ENCODE measurements at places on chromosomes 7 and 10. TPM values are rescaled to one million over a fixed set of nuclear protein-coding genes. Genes with fewer than 3 reads are reported as not detected.
A peak's percentile ranks its signal among the peaks of the same experiment; 100 is the strongest.

SRGN gene
- 268 TPM for total RNA-seq

DNA sequence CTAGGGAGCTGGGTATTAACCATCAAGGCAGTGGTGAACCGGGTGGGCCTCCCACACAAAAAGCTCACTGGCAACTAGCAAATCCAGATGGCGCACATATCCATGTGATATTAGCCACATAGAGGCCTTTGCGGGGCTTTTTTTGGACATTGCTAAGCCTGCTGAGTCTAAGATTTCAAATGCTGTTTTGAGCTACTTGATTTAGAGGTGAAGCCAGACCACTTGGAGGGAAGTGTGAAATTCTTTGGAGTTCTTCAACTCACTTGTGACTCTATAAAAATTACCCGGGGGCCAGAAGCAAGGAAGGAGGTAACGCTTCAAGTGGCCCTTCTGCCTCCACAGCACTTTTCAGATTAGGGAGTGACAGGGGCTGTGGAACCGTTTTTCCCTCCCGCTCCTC, 619.8 kb upstream of the GALNT17 start:
- DNase-seq: no peak

GRCh38 chr7:47536661-47537611, 45.0 kb downstream of the TNS3 start:
- no peak for DNase-seq

- DNase-seq: no peak
Measured at GRCh38 chr7:56609852-56610355, 493.7 kb upstream of the NUPR2 start.

DNA sequence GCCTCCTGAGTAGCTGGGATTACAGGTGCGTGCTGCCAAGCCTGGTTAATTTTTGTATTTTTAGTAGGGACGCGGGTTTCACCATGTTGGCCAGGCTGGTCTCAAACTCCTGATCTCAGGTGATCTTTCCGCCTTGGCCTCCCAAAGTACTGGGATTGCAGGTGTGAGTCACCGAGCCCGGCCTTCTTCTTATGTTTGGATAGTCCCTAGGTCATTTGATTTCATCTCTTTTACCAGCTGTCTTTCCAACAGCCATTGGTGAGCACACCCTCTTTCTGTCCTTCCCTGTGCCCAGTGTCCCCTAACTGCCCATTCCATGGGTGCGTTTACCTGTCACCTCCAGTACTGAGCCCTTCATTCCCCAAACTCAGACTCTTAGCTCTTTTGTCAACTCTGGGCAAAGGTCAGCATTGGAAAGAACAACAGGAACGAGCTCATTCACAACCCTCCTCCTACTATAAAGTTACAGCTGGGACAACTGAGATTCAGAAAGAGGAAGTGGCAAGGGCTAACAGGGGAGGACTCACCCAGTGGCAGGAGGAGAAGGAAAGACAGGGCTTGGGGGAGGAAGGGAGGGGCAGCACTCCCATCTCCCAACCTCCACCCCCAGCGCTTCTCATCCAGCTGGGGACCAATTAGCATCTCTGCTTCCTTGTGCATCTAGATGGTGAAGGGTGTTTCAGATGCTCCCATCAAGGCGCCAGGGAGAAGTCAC, 5.6 kb downstream of the SSC4D start:
- DNase-seq: no peak

DNA sequence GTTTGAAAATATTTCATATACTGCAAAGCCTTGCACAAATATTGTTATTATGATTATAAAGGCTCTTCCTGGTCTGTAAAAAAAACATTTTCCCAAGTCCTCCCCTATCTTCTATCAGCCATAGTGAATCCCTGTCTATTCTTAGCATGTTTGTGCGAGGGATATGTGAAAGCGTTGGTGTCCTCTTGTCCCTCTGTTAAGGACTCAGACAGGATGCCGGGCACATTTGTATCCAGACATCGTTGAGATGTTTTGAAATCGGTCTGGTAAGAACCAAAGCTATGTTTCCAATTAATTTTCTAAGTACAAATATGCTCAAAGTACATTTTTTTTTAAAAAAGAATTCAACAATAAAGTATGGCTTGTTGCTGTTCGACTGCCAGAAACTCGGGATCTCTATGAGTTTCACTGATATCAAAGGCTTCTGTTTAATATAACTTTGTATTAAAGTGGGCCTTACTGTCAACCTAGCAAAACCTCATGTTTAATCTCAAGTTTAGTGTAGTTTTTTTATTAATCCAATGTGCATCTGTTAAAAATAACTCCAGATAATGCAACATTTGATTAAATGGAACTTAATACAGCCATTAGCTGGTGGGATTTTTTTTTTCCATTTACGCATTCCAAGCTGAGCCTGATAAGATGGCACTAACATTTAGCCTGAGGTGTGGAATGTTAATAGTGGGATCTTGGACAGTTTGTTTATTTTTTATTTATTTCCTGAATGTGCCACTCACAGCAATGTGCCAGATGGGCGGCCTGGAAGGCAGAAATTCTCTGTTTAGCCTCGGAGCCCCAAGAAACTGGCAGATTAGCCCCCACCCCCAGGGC, 754.3 kb downstream of the LRMDA start:
- DNase-seq: no peak

DNA sequence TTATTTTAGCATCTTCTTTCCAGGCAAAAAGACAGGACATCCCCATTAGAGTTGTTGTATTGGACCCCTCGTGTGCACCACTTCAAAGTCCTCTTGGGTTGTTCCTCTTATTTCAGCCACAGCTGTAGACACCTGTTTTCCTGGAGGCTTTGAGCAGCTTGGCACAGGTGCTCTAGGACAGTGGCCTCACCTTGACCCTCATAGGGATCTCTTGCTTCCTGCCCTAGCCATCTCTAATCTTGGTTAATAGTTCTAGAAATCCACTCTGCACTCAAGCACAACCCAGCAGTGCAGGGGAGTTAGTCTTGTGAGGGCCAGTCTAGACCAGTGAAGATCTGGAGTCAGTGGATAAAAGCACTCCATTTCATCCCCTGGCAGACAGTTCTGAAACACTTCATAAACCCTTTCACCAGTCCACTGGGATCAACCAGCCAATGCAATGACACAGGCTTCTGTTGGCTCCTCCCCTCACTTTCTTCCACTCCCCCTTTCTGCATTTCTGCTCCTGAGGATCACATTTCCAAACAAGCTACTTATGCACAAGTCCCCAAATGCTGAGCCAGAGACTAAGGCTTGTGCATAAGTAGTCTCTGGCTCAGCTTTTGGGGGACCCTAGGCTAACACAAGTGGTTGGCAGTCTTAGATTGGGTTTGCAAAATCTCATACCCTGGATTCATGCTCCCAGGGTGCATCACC, 131.5 kb upstream of the LAMB4 start:
- DNase-seq: no peak

DNA sequence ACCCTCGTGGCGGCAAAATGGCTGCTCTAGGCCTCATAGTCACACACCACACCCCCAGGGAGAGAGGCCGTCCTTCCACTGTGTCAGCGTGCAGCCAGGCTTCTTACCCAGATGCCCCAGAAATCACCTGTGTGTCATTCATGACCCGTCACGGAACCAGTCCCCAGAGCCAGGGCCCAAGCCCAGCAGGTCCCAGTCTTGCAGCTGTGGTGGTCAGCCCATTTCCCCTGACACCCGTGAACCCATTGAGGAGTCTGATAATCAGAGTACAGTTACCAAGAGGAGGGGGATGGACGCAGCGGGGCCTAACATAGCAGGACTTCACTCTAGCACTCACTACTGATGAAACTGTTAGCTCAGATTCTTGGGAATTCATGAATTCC, 112.1 kb downstream of the ACTR3B start:
- no peak for DNase-seq

DNA sequence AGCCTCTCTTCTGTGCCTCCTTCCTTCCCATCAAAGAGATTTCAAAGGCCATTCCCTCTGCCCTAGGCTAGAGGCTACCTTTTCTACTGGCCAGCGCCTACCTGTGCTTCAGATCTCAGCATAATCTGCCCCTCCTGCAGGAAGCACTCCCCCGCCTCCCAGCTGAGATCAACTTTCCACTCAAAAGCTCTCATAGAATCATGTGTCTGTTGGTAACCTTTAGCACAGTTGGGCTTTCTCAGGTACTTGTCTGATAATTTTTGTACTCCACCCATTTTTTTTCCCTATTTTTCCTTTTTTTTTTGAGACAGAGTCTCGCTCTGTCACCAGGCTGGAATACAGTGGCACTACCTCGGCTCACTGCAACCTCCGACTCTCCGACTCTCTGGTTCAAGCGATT, 231.0 kb upstream of the PRSS58 start:
- no peak for DNase-seq

MRC1 gene
- not detected for total RNA-seq

DNA sequence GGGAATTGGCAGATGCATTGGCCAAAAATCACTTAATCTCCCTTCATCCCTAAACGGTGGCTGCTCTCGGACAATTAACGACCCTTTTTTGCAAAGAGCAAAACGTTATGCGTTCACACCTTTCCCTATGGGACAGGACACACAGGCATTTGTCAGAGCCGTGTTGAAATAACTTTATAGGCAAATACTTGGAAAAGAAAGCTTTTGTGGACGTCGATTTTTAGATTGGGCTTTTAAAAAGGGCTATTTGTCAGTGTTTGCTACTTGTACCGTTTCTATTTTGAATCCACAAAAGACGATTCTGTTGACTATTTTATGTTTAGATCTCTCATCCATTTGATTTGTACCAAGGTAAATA, 245.6 kb downstream of the SLC25A13 start:
- DNase-seq: no peak

MRLN gene
- not detected for total RNA-seq

DNA sequence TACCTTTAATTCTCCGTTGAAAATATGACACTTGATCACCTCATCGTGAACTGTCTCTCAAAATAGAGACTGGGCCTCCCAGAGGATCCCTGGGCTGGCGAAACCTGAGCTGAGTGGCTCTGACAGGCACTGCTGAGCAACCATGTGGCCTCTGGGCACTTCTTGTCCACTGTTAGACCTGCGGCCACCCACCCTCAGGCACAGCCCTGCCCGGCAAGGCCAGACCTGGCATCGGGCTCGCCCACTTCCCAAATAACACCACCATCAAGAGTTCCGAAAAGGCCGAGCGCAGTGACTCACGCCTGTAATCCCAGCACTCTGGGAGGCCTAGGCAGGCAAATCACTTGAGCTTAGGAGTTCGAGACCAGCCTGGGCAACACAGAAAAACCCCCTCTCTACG, 82.5 kb downstream of the COBL start:
- DNase-seq: no peak

DNA sequence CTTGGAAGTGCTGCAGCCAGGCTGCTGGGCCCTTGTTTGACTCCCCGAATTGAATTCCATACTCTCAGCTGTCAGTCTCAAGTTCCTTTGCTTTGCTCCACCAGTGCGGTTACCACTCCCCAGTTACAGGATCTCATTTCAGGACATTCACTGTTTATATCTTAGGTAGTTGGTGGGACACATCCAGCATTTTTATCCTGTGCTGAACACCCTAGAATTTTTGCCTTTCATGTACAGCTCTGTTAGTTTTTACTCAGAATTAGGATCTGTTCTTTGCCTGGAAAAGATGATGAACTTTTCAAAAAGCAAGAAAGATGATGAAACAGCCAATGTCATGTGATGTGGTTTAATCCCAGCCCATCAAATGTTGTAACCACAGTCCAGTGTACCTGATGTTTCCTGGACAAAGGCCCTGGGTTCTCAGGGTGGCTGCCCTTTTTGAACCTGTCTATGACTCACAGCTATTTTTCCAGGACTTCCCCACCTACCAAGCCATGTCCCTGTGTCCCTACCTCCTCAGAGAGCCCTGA, 149.7 kb downstream of the NOC3L start:
- no peak for DNase-seq

DNA sequence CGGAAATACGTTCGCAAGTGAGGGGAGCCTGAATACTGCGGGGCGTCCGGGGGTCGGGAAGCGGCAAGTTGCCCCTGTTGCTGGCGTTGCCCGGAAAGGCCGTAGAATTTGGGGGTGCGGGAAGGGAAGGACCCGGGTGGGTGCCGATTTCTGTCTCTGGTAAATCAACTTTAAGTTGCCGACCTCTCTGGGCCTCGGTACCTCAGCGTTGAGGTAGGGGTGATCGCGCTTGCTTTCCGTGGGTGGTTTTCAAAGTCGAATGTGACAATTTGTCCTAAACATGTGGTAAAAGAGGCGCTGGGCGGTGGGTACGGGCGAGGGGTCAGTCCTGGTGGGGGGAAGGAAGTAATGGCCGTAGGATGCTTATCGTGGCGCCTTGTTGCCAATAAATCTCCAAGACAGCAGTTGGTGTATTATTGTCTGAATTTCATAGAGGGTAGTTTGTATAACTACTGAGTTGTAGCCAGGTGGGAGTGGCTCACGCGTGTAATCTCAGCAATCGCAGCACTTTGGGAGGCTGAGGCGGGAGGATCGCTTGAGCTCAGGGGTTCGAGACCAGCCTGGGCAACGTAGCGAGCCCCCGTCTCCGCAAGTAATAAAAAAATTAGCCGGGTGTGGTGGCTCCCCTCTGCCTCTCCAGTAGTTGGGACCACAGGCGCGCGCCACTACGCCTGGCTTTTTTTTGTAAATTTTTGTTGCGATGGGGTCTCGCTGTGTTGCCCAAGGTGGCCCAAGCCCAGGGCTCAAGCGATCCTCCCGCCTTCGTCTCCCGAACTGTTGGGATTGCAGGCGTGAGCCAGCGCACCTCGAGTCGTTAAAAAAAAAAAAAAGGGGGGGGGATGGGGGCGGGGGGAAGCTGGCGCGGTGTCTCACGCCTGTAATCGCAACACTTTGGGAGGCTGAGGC, 644 bp downstream of the BUD23 start:
- peak; percentile 38 for DNase-seq

- no peak for DNase-seq
Measured at GRCh38 chr7:134474828-134475227, 15.9 kb upstream of the AKR1B1 start.

GRCh38 chr10:119932631-119933030, 40.1 kb downstream of the SEC23IP start:
- DNase-seq: no peak

FAM25G gene
- not detected for total RNA-seq

FAS gene
- total RNA-seq: 48.3 TPM

NPY4R2 gene
- not detected for total RNA-seq

GRCh38 chr7:98868450-98868849, 1.4 kb downstream of the TMEM130 start:
- no peak for DNase-seq

- DNase-seq: no peak
Measured at GRCh38 chr10:72322280-72323058, 32.2 kb downstream of the DNAJB12 start.
